ENCODE measurements at places on chromosomes 2 and 18.

DNA sequence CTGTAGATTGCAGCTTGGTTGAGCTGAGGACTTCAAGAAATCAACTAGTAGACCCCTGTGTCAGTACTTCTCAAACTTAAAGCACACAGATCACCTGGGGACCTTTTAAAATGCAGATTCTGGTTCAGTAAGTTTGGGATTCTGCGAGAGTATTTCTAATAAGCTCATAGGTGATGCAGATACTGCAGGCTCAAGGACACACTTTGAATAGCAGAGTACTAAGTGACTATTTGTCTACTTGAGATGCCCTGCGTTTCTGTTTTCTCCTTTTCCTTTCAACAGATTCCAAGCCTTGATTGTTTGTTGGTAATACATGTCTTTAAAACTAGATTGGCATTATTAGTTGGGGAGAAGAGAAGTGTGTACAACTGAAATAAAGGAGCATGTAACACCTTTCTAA, 6.7 kb downstream of the MIB1 start:
- DNase-seq = no peak

DNA sequence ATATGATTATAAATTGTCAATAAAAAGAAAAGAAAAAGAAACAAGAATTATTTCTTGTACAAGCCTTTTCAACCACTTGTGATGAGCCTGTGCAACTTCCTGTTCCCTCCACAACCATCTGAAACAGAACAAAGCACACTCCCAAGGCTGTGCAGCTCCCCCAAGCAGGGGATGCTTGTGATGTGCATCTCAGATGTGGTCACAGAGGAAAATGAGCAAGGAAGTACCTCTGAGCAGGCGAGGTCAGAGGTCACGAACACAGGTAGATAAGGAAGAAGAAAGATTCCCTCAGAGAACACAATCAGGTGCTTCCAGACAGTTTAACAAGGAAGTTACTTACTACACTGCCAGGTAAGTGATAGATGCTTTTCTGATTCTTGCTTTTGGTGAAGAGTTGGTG, 274.8 kb upstream of the SLC39A10 start:
- no peak for DNase-seq

- no peak for DNase-seq
Measured at GRCh38 chr2:45964223-45964841, 312.9 kb downstream of the PRKCE start.

GRCh38 chr2:43083710-43084698, 142.4 kb downstream of the ZFP36L2 start:
- no peak for DNase-seq

DNA sequence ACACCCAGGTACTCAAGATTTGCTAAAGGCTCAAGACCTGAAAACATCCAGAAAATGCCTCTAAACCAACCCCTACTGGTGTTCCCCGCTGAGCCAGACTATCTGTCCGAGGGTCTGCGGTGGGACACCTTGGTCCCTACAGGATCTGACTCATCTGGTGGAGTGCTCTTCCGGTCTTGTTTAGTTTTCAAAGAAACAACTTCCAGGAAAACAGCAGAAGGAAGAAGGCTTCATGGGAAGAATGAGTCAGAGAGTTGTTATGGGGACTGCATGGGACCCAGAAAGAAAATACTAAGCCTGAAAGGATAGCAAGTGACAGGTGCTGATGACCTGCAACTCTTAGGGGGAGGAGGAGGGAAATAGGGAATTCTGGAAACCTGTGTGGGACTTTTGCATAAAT, 41.3 kb downstream of the ZFP36L2 start:
- no peak for DNase-seq

DNA sequence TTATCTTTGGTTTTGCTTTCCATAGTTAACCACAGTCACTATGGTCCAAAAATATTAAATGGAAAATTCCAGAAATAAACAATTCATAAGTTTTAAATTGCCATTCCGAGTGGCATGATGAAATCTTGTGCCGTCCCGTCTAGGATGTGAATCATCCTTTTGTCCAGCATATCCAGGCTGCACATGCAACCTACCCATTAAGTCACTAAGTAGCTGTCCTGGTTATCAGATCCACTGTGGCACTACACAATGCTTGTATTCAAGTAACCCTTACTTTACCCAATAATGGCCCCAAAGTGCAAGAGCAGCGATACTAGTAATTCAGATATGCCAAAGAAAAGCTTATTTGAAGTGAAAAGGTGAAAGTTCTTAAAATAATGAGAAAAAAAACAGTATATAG, 10.7 kb downstream of the USP34 start:
- no peak for DNase-seq

- no peak for DNase-seq
Measured at GRCh38 chr2:105573490-105573889, 171.2 kb upstream of the NCK2 start.

- DNase-seq = peak; percentile 30
Measured at GRCh38 chr2:165401285-165401852, 68.1 kb upstream of the CSRNP3 start.

DNA sequence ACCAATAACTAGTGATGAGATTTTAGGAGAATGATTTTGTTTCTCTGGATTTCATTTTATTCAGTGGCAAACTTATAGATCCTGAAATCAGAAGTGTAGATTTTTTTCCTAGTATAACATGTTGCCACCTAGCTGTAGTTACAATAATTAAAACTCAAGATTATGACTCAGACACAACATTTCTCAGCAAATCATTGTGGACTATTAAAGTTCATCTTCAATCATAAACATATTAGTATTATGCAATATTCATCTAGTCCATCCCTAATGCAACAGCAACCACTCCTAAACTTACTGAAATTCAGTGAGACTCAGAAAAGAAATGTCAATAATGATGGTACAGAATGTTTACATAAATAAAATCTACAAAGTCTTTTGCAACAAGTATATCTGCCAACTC, 51.3 kb downstream of the USP34 start:
- DNase-seq = no peak

DNA sequence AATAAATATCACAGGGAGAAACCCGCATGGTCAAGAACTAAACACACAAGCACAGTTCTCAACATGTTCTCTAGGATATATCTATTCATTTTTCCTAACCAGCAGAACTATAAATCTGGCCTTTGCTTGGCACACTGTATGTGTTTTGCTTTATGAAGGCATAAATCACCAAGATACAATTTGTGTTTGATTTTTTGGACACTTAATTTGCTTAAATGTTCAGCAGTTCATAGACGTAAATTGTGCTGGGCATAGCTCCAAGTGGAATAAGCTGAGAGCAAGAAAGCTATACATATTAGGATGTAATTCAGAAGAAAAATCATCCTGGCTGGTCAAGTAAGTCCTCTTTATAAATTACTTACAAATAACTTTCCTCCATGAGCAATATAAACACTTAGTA, 341.5 kb upstream of the ATP5MC3 start:
- DNase-seq = no peak

GRCh38 chr2:29743516-29743915, 177.9 kb downstream of the ALK start:
- no peak for DNase-seq

DNA sequence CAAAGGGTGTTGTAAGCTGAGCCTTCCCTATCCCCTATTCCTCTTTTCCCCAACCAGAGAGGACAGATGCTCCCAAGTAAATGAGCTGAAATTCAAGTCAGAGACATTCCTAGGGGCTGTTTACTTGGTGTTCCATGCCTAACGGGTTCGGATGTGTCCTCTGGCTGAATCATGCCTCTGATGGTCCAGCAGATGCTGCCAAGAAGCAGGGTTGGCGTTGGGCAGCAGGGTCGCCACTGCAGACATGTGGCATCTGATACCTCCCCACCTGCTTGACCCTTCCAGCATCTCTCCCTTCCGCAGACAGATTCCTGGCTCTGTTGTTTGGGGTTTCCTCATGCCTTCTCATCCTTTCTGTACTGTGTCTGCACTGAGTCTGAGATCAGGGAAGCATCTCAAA, 108.3 kb downstream of the HNRNPLL start:
- DNase-seq = no peak

DNA sequence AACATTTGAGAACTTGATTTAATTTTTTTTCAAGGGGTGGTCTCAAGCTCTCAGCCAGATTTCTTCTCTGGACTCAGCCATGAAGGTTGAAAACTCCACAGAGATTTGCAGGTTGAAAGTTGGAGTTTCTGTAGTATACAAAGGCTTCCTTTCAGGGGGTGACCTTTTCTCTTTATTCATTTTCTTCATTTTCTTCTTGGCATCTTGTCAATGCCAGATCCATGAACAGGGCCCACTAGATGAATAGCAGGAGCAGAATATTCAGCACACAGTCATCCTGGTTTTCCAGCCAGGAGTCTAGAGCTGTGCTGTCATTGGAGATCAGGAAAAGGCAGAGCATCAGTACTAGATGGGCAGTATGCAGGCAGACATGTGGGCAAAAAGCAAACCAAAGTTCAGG, 62.0 kb downstream of the INSIG2 start:
- no peak for DNase-seq

DNA sequence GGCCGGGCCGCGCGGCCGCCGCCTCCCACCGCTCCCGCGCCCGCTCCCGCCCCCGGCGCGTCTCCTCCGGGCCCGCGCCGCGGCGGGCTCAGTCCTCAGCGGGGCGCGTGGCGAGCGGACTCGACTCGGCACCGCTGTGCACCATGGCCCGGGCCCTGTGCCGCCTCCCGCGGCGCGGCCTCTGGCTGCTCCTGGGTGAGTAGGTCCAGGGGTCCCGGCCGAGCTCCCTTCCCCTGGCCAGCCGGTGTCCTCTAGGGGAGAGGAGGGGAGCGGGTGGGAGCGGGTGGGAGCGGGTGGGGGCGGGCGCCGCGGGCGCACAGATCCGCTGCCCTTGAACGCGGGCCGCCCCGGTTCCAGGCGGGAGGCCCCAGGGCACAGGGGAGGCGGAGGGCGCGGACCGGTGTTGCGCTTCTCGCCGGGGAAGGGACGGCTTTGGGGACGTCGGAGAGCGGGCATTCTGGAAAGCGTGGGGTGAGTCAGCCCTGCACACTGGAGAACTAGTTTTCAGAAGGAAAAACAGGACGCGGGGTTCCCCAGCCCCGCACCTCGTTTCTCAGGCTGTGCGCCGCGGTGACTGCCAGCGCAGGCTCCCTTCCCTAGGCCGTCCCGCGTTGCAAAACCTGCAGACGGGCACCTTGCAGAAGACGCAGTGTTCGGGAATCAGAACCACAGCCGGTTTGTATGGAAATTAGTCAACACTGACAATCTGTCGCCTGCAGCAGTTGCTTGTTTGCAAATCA, at the start of gene RAMP1:
RAMP1 (plus strand) TSS at position 91 of the 740 bp plus-strand sequence; CDS start at position 144, 53 bp downstream.
- no peak for DNase-seq

GRCh38 chr2:127431408-127432023, 13.3 kb downstream of the PROC start:
- no peak for DNase-seq

DNA sequence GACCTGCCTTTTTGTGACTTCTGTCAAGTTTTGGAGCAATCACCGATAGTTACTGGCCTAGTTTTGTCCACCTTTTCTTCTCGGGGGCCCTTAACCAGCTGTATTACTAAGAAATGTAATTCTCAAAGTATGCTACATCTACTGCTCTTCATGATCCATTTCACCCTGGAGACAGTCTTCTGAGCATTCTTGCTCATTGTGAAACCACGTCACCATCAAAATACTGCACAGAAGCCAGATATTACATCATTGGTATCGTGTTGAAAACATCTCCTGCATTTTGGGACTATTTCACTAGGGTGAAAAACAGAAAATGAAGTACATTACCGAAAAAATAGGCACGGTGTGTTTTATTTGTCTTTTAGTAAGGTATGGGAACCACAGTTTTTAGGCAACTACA, 11.7 kb downstream of the LYPD6B start:
- no peak for DNase-seq

DNA sequence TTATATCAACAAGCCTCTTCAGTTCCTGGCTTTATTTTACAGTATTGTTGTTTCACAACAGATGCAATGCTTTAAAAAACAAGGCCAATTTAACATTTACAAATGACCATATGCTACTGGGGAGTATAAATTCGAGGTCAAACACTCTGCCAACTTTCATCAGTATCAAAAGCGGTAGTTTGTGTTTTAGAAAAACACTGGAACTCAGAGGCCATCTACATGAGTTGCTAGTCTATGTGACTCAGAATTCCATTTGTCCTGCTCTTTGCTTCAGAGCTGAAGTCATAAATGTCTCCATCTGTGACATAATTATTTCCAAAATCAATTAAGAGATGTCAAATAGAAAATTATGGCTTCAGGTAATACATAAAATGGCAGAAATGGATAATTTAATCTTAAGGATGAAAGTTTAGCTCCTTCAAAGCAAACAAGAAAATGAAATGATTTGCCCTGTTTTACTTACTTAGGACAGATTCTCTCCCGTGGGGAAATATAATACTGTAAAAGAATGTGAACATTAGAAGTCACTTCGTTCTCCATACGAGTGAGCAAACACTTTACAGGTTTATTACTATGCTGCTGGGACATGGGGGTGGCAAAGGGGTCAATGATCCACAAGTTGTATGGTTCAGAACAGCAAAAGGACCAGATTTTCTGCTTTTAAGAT, 3.7 kb downstream of the MEX3C start:
- DNase-seq = no peak

GRCh38 chr2:20524412-20525040, 77.7 kb downstream of the RHOB start:
- no peak for DNase-seq

GRCh38 chr2:88855620-88856408, 164.3 kb downstream of the RPIA start:
- no peak for DNase-seq

DNA sequence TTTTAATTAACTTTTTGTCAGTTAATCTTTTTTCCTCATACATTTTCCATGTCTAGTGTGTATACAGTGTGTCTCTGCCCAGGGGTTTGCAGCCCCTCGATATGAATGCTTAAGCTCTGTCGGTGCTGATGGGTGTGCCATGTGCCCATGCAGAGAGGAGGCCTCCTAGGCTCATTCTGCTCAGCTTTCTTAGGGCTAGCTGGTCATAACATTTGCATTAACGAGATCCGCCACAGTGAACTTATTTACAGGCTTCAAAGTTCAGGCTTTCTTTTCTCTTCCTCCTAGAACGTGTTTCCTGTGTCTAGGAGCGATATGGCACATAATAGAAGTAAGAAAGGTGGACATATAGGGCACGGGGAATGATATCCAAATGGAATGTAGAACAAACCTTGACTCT, 783.3 kb downstream of the PLCL1 start:
- DNase-seq = no peak

DNA sequence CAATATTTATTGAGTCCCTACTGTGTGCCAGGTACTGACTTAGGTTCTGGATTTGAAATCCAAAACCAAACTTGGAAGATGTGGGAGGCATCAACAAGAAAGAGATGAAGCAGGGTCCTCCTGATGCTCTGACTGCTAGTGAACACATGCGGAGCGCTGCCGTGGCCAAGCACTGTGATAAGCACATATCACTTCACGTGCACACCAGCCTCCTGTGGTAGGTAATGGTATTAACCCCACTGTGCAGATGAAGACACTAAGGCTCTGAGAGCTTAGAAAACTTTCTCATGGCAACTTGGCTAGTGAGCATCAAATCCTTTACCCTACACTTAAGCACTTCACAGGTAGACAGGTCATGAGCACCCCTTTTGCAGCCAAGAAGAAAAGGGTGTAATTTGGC, 216.1 kb downstream of the HAUS1 start:
- DNase-seq = no peak

- no peak for DNase-seq
Measured at GRCh38 chr2:163856941-163857340, 121.1 kb upstream of the FIGN start.

GRCh38 chr2:121094845-121095244, 190.2 kb downstream of the TFCP2L1 start:
- DNase-seq = no peak

- DNase-seq = no peak
Measured at GRCh38 chr2:172442072-172442895, 14.9 kb downstream of the ITGA6 start.
